ENCODE measurements at places on chromosomes 2 and 18.
A peak's percentile ranks its signal among the peaks of the same experiment; 100 is the strongest.

DNA sequence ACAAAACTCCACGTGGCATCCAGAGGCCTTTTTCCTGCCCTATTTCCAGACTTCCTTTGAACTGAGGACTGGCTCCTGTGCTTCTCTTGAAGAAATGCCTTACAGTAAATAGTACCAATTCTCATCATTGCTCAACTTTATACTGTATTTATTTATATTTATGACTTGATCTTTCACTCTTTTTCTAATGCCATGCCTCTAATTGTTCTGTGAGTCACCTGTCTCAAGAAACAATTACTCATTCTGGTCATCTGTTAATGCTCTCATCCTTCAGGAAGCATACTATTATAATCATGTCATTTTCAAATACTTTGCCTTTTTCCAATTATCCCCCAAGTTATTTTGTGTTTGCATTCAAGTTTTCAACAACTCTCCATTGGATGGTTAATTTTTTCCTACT lies 85.9 kb downstream of the DCDC2C start:
- no peak for DNase-seq

DNA sequence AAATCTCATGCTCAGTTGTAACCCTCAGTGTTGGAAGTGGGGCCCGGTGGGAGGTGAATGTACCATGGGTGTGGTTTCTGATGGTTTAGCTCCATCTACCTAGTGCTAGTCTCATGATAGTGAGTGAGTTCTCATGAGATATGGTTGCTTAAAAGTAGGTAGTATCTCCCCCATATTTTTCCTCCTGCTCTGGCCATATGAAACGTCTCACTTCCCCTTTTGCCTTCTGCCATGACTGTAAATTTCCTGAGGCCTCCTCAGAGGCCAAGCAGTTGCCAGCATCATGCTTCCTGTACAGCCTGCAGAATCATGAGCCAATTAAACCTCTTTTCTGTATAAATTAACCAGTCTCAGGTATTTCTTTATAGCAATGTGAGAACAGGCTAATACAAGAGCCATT lies 62.8 kb upstream of the RNF152 start:
- DNase-seq = peak; percentile 66

DNA sequence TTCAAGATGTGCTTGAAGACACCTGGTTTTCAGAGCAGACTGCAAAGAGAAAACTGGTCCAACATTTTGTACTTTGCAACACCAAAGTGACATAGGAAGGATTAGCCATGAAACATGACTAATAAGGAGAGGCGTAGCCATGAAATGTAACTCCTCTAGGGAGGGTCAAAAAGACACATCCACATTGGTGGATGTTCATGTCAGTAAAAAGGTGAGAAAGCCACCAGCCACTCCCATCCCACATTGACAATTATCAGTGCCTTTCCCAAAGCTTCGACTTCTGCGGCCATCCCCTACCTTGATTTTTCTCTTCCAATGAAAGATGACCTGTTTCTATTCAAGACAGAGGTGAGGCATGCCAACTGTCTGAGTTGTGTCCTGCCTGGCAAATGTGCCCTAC lies 223.2 kb downstream of the ALK start:
- no peak for DNase-seq

- DNase-seq = peak; percentile 49
Observed at GRCh38 chr2:23380562-23381065, 4.4 kb upstream of the KLHL29 start.

DNA sequence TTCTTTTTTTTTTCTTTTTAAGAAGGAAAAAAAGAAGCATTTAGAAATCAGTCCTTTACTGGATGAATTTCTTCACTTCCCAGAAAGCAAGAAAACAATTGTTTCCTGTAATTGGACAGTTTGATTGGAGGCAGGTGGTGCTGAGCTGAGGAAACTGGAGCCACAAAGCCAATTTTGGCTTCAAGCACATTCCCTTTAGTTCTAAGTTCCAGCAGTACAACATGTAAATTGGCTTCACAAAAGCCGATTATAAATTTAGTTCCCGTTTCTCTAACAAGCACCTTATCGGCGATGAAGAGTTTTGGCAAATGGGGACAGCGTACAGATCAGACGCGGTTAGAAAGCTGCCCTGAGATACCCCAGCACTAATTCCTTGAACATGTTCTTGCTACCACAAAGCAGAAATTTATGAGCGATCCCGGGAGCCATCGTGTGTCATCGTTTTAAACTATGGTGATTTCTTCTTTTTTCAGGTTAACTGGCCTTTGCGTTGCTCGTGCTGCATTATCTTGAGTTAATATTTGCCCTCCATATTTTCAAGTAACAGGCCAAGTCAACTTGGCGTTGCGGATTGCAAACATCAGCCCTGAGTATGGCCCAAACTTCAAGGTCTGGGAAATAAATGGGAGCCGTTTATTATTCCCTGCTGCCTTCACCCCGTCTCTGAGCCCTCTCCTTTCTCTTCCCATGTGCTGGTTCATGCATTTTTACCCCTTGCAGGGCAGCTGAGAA lies 190.4 kb upstream of the ID2 start:
- no peak for DNase-seq
